ENCODE measurements at places on chromosomes 2 and 18. TPM values are rescaled to one million over a fixed set of nuclear protein-coding genes. Genes with fewer than 3 reads are reported as not detected.

Gene WDSUB1
- total RNA-seq = 6.0 TPM

Gene CYB5A
- 47.8 TPM for total RNA-seq

GRCh38 chr2:37549598-37549997 lies 121.8 kb downstream of the CDC42EP3 start:
- DNase-seq = no peak
- no peaks in the 10 kb centered on the region for H3K27me3 ChIP-seq
- peaks cover 15% of the 10 kb centered on the region for H3K4me1 ChIP-seq
- H3K36me3 ChIP-seq = no peaks in the 10 kb centered on the region
- H3K27ac ChIP-seq = no peak overlapping the region

Gene EGR4
- 2.1 TPM for total RNA-seq
